ENCODE measurements at places on chromosomes 1 and 21.

GRCh38 chr1:65942476-65942875 lies 149.8 kb downstream of the PDE4B start:
- DNase-seq = no peak

- DNase-seq = no peak
Measured at GRCh38 chr1:223556414-223557129, 108.9 kb downstream of the CAPN8 start.

GRCh38 chr1:157035121-157035520 lies 10.4 kb downstream of the ARHGEF11 start:
- no peak for DNase-seq

DNA sequence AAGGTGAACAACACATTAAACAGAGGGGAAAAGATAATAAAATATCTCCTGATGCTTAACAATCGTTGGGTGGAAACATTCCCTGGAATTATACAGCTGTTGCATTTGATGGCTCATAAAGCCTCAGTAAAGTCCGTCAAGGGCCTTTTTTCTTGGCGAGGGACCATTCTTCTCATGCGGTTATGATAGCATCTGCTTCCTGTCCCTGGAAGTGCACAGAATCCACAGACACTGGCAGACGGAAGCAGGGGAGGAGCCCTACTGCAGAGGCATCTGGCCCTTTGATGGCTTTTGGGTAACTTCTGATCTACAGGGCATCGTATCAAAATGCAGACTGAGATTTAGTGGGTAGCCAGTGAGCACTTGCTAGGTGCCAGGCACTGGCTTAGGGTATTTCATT lies 286.9 kb downstream of the KIF26B start:
- no peak for DNase-seq

- no peak for DNase-seq
Measured at GRCh38 chr1:5889901-5890300, 102.3 kb downstream of the NPHP4 start.

DNA sequence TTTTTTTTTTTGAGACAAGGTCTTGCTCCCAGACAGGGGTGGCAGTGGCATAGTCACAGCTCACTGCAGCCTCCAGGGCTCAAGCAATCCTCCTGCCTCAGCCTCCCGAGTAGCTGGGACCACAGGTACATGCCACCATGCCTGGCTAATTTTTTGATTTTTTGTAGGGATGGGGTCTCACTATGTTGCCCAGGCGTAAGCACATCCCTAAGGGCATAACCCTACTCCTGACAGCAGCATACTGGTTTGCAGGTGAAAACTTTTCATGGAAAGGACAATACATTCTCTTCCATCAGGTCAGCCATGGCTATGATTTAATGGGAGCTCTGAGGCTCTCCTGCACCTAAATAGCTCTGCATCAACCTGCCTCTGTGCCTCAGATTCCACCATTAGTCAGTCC lies 29.4 kb downstream of the UBIAD1 start:
- DNase-seq = no peak

- DNase-seq = no peak
Measured at GRCh38 chr1:190615818-190616217, 138.2 kb upstream of the BRINP3 start.

- no peak for DNase-seq
Measured at GRCh38 chr1:115477071-115477470, 139.0 kb upstream of the NGF start.

- no peak for DNase-seq
Measured at GRCh38 chr1:21491488-21492355, 17.5 kb upstream of the ALPL start.

- DNase-seq = no peak
Measured at GRCh38 chr1:150106341-150106740, 38.8 kb downstream of the VPS45 start.

- DNase-seq = no peak
Measured at GRCh38 chr1:18069903-18070302, 37.7 kb upstream of the IGSF21 start.

GRCh38 chr1:226974544-226975258 lies 34.6 kb downstream of the COQ8A start:
- no peak for DNase-seq

DNA sequence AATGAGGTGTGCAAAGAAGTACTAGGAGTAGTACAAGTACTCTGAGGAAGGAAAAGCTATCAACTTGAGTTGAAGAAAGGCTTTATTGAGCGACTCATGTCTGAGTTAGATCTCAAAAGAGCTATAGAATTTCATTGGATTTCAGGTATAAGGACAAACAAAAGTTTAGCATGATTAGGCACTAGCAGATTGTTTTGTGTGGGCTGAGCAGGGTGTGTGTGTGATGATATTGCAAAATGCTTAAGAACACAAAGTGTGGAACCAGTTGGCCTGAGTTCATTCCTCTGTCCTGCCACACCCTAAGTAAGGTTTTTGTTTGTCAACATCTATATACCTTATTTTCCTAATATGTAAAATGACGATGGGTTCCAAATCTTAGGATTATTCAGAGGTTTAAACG lies 158.9 kb downstream of the KCNK2 start:
- no peak for DNase-seq

- DNase-seq = no peak
Measured at GRCh38 chr1:42128499-42128898, 24.7 kb upstream of the GUCA2B start.

DNA sequence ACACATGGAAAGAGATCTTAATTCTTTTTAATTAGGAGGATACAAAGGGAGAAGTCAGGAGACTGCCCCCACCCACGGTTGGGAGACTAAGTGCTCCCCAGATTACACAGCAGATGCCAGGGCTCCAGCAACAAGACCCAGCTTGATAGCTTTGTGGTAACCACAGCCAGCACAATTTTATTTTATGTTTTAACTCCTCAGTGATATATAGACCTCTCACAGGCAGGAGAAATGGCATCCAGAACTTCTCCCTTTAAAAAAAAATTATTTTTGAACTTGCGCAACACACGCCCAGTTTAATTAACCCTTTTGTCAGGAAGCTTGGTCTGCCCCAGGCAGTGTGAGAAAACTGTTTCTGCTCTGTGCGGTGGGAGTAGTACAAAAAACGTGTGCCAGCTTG lies 62.6 kb upstream of the ACOT11 start:
- no peak for DNase-seq

DNA sequence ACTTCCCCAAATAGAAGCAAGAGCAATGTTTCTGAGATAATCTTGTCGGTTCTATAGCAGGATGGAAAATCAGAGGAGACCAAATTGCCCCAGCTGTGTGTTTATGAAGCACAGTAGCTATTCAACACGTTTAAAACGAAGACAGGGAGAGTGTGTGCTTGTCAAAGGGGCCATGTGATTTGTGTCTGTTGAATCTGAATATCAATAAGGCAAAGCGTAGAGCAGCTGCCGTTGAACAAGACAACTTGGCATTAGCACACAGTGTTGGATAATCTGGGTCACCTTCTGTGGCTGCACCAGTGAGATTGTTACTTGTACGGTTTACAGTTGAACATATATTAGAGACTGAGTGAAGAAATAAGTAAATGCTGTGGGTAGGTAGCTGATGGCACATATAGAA lies 1.0 kb downstream of the CRB1 start:
- DNase-seq = no peak

GRCh38 chr1:90709535-90709934 lies 7.6 kb downstream of the BARHL2 start:
- no peak for DNase-seq

DNA sequence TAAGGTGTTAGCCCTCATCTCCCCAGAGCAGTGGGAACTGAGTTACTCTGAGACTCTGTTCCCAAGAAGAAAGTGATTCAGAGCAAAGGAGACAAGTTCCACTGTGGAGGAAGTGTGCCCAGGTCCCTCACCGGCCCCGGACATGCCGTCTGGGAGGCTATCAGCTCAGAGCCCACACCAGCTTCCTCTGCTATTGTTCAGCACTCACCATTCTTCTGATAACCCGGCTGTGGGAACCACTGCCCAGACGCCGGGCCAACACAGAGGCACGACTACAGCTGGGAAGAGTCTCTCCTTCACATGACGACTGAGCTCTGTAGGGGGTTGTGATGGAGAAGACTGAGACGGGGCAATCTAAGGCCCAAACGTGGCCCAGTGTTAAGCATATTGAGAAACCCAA lies 34.2 kb upstream of the GJA5 start:
- no peak for DNase-seq

DNA sequence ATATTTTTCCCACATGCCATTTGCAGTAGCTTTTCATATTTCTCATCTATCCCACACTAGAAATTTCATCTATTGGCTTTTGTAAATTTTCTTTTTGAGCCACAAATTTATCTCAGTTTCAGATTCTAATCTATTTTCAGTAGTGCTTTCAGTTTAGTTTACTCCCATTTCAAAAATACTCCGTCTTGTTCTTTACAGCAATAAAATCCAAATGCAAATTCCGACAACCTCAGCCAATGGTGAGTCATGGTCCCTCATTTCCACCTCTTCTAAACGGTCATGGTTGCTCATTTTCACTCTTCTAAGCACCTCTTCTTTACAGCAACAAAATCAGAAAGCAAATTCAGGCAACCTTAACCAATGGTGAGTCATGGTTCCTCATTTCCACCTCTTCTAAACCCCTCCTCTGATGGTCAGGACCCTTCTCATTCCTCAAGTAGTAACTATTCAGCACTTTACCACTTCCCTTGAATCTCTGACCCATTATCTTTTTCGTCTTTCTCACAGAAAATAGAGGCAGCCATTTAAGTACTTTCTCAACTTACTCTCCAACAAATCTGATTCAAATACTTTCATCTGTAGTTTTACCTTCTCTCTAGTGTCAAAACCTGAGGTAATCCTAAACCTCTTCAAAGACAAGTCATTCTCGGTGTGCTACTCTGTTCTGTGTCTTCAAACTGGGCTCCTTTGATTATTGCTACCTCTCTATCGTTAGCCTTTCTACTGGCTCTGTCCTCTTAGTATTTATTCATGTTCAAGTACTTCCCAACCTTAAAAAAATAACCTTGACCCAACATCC lies 34.4 kb downstream of the C21orf91 start:
- DNase-seq = no peak

GRCh38 chr1:234944439-234945344 lies 183.9 kb downstream of the TOMM20 start:
- no peak for DNase-seq

DNA sequence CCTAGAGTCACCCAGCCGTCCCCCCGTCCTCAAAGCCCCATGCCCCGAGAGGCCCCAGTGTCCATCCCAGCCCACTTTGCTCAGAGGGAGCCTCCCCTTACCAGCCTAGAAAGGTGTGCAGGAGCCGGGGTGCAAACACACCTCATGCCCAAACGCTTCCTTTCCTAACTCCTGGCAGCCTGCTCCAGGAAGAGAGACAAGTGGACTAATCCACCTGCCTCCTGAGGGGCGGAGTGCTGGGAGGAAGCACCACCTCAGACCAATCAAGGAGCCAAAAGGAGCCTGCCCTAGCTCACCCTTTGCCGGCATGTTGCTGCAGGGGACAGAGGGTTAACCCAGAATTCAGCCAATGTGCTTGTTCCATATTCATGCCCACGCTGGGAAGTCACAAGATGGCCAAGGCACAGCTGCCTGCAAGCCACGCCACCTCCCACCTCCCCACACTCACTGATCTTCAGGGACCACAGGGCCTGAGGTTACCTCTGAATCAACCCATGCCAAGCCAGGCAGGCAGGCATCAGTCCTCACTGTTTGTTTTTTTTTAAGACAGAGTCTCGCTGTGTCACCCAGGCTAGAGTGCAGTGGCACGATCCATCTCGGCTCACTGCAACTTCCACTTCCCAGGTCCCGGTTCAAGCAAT lies 27.8 kb downstream of the PLEKHA6 start:
- no peak for DNase-seq

DNA sequence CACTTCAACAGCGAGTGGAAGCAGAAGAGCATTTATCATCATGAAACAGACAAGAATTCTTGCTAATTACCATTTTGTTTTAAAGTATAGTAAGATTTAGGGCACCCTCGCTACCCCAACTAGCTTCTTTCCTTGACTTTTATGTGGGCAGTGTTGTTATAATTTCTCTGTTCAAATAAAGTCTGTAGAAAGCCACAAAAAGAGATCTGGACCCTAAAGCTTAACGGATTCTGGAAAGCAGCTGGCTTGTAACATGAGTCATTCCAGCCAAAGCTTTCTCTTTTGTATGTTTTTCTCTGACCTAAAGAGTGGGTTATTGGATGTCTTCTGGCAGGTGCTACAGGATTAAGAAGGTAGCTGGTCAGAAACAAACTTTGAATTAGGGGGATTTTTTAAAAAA lies 37.4 kb downstream of the RUNX1 start:
- no peak for DNase-seq

DNA sequence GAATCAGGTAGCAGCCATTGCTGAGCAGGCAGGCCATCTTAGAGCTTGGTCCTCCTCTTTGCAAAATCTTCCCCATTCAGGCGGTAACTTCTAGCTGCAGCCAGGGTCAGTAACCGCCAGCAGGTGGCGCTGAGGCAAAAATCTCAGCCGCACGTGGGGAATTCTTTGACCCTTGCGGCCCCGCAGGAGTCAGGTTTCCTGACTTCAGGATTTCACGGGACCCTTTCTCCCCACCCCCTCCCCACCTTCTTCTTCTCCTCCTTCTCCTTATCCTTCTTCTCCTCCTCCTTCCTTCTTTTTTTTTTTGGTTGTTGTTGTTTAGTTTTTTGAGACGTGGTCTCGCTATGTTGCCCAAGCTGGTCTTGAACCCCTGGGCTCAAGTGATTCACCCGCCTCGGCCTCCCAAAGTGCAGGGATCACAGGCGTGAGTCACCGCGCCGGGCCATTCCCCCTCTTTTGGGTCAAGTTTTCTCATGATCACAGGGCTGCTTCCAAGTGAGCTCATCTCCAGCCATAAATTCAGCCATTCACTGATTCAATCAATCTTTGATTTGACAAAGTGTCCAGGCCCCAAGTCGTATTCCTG lies 33.4 kb upstream of the TENT5B start:
- peak; percentile 86 for DNase-seq

- no peak for DNase-seq
Measured at GRCh38 chr1:234148816-234149215, 224.4 kb upstream of the COA6 start.

DNA sequence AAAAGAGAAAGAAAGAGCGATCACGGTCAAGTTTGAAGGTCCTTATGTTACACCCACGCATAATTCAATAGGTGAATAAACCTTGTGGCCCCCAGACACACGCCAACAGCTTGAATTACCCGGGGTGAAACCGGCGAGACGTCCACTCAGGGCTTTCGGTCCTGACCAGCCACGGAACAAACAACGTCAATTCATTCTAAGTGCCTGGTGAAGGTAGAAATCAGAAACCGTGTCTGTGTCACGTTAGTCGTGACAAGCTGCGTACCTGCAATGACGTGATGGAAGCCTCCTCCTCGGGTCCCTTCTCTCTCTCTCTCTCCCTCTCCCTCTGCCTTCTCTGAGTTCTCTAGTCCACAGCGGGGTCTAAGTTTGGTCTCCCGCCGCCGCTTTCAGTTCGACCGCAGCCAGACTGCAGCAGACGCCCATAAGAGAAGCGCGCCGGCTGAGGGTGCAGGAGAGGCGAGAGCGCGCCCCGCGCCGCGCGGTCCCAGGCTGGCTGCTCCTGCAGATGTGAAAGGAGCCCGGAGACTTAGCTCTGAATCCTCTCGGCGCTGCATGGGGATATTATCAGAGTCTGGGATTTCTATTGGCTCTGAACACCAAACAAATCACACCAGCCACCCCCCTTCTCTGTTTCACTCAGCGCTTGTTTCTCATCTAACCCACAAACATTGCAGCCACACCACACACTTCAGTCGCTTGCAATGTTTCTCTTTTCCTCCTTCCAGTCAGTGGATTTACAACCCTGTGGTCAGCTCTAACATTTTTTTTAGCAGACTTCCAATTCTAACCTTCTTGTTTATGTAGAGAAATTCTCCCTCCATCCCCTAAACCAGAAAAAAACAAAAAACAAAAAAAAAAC lies at the start of gene GREM2:
Gene GREM2 (minus strand): TSS at position 537 of the 862 bp plus-strand sequence. CDS start 118,680 bp downstream, outside the sequence.
- peak; percentile 65 for DNase-seq

GRCh38 chr1:20058531-20058930 lies 11.5 kb upstream of the PLA2G5 start:
- DNase-seq = no peak

- DNase-seq = no peak
Measured at GRCh38 chr1:14220811-14221210, 377.7 kb upstream of the KAZN start.

Data from sciatic nerve (tissue), 2 donors.